ENCODE measurements at places on chromosomes 7 and 10. TPM values are rescaled to one million over a fixed set of nuclear protein-coding genes. Genes with fewer than 3 reads are reported as not detected.

- no peaks in the 10 kb centered on the region for H3K27me3 ChIP-seq
- H3K4me1 ChIP-seq: peaks cover 6% of the 10 kb centered on the region
- H3K27ac ChIP-seq: no peak overlapping the region
- no peaks in the 10 kb centered on the region for H3K36me3 ChIP-seq
- H3K4me3 ChIP-seq: no peak overlapping the region
Measured at GRCh38 chr10:129880191-129880870, 83.7 kb downstream of the EBF3 start.

DNA sequence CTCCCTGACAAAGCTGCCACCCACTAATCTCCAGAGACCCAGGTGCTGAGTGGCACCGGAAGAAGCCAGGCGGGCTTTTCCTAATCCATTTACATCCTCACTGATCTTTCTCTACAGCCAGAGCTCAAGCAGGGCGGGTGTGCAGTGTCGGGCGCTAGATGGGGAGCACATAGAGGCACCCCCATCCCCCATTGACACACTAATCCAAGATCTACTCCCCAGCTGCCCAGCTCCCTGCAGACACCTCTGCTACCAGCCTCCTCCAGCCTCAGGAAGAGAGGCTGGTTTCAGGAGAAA is 22.2 kb downstream of the FRMPD2 start:
- no peaks in the 10 kb centered on the region for H3K27me3 ChIP-seq
- DNase-seq: no peak
- no peaks in the 10 kb centered on the region for H3K4me1 ChIP-seq
- H3K27ac ChIP-seq: no peak overlapping the region

DNA sequence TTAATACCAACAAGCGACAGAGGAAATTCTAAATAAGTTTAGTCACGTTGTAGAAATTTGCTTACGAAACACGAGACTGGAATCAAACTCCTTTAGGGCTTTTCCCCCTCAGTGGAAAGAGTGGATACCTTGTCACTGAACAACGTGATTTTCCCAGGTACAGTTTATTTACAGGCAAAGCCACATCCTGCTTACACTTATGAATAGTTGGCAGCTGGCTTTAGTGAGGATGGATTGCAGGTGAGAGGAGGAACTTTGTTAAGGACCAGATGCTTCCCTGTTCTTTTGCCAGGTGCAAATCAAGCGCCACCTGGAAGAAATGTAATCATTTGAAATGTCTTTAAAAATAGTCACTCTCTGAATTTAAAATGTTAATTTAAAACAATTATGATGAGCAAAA is 282.4 kb downstream of the ADARB2 start:
- no peak for DNase-seq
- no peaks in the 10 kb centered on the region for H3K36me3 ChIP-seq
- H3K4me1 ChIP-seq: no peaks in the 10 kb centered on the region

DNA sequence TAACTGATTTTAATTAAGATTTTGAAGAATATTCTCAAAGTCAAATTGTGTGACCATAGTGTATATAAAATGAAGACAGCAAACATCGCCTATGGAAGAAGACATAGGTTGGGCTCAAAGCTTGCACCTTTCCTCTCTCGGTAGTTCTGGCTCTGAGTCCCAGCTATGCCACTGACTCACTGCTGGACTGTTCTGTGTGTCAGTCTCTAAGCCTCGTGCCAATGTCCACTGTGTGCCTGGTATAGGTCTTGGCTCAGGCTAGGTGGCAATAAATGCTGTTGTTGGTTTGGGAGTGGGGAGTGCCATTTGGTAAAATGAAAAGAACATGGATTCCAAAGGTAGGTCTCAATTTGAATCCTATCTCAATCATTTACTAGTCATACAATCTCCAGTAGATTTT is 137.5 kb upstream of the RHEB start:
- H3K4me1 ChIP-seq: peaks cover 5% of the 10 kb centered on the region
- no peaks in the 10 kb centered on the region for H3K27me3 ChIP-seq
- DNase-seq: peak; percentile 39
- no peaks in the 10 kb centered on the region for H3K36me3 ChIP-seq

GRCh38 chr10:60388709-60389301 is 870 bp downstream of the ANK3 start:
- no peak for DNase-seq
- no peaks in the 10 kb centered on the region for H3K4me1 ChIP-seq
- H3K36me3 ChIP-seq: no peaks in the 10 kb centered on the region
- no peaks in the 10 kb centered on the region for H3K27me3 ChIP-seq

DNA sequence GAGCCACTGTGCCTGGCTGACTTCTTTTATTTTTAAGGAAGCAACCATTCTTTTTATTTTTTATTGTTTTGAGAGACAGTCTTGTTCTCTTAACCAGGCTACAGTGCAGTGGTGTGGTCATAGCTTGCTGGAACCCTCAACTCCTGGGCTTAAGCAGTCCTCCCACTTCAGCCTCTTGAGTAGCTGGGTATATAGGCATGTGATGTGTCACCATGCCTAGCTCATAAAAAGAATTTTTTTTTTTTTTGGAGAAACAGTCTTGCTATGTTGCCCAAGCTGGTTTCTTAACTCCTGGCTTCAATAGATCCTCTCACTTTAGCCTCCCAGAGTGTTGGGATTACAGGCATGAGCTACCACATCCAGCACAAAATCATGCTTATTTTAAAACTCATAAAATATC is 5.8 kb downstream of the MCU start:
- no peak for DNase-seq
- H3K4me3 ChIP-seq: no peak overlapping the region
- H3K27ac ChIP-seq: no peak overlapping the region

DNA sequence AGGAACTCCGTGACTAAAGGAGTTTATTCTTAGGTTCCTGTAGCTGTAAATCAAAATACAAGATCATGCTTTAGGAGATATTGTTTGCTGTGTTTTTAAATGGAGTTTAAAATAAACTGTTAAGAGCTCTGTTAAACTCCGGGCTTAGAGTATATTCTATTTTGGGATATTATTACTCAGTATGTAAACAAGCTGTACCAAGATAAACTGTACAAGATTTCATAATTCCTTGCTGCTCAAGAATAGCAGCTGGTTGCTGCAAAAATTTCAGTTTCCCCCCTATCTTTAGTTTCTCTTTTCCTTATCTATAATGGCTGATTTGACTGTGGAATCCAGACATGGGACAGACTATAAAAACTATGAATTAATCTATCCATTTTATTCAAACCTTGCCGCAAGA is 215.7 kb downstream of the HTR7 start:
- peaks cover 13% of the 10 kb centered on the region for H3K4me1 ChIP-seq
- H3K27me3 ChIP-seq: no peaks in the 10 kb centered on the region
- no peaks in the 10 kb centered on the region for H3K36me3 ChIP-seq

DNA sequence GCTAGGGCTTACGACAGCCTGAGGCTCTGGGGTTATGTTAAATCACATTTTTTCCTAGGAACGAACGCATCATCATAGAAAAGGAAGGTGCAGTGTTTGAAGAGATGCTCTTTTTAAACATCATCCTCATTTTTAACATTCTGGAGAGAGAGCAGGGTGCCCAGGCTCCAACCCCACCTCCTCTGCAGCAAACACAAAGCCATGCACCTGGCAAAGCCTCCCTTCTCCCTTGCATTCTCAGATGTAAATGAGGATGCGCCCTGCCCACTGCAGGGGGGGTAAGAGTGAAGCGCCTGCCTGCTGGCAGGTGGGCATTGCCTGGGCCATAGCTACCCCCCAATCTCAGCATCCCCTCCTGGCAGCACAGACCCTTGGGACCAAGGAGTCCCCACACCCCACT is 92.4 kb downstream of the PTPRN2 start:
- no peaks in the 10 kb centered on the region for H3K4me1 ChIP-seq
- DNase-seq: no peak
- no peaks in the 10 kb centered on the region for H3K27me3 ChIP-seq
- H3K36me3 ChIP-seq: no peaks in the 10 kb centered on the region
- no peak overlapping the region for H3K27ac ChIP-seq

DNA sequence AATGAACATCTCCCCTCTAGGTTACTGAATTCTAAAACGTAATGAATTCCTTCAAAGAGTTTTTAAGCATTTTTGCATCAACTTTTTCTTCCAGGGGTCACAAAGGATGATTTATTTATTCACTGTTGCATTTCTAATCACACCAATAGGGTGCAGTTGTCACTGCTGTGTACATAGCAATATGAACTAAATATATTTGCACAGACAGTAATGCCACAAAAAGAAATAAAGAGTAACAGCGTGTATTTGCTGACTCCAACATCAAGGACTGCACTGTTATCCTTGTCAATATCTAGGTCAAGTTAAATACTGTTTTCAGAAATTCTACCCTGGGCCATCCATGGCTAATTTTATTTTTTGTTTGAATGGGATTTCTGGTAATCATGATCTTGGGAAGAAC is 138.0 kb downstream of the FRMD4A start:
- H3K4me1 ChIP-seq: no peaks in the 10 kb centered on the region
- H3K27ac ChIP-seq: no peak overlapping the region

- no peaks in the 10 kb centered on the region for H3K27me3 ChIP-seq
- no peak for DNase-seq
- peak within 1 kb of the TSS; percentile 100 for H3K27ac ChIP-seq
Measured at GRCh38 chr7:74657692-74658177, at the start of gene GTF2I. TSS of gene GTF2I (plus strand) at chr7:74657718. CDS start at chr7:74689129, 31,411 bp downstream.

- no peak overlapping the region for H3K27ac ChIP-seq
- no peaks in the 10 kb centered on the region for H3K36me3 ChIP-seq
- peaks cover 4% of the 10 kb centered on the region for H3K4me1 ChIP-seq
- no peak overlapping the region for H3K4me3 ChIP-seq
Measured at GRCh38 chr10:34392641-34393170, 422.4 kb downstream of the PARD3 start.

DNA sequence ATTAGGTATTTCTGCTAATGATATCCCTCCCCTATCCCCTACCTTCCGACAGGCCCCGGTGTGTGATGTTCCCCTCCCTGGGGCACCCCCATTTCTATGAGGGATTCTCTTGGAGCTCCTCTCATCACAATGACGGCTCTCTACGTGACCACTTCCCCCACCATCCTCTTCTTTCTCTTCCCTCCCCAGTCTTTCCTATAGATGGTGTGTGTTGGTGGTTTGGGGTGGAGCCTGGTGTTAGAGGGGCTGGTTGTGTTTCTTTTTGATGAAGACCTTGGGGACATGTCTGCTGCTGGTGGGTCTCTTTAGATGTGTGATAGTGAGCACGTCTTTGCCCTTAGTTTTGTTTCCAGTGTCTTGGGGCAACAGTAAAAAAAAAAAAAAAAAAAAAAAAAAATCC is 28.6 kb downstream of the RPS24 start:
- H3K27ac ChIP-seq: no peak overlapping the region
- H3K4me1 ChIP-seq: no peaks in the 10 kb centered on the region
- DNase-seq: no peak
- H3K36me3 ChIP-seq: no peaks in the 10 kb centered on the region
- H3K4me3 ChIP-seq: no peak overlapping the region

- H3K27me3 ChIP-seq: no peaks in the 10 kb centered on the region
- H3K4me1 ChIP-seq: peaks cover 37% of the 10 kb centered on the region
- H3K27ac ChIP-seq: no peak overlapping the region
- H3K4me3 ChIP-seq: no peak overlapping the region
- DNase-seq: no peak
Measured at GRCh38 chr7:16656141-16656540, 10.2 kb downstream of the BZW2 start.

DNA sequence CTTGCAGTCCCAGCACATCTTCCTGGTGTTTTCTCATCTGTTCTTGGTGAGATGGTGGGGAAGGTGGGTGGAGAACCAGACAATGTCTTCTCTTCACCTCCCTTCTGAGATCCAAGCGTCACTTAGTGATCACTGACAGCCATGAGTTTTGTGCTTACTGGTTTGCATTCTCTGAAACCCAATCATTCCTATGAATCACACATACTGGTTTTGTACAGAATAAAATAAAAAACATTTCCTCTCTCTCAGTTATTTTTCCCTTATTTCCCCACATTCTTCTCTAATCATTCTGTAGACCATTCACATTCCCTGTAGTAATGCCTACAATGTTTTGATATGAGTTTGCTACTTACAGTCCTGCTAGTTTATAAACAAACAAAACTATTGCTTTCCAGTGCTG is 143.8 kb upstream of the SLC13A1 start:
- DNase-seq: no peak
- no peak overlapping the region for H3K27ac ChIP-seq
- H3K4me1 ChIP-seq: no peaks in the 10 kb centered on the region
- no peak overlapping the region for H3K4me3 ChIP-seq
- no peaks in the 10 kb centered on the region for H3K36me3 ChIP-seq

- H3K27ac ChIP-seq: no peak overlapping the region
- H3K27me3 ChIP-seq: no peaks in the 10 kb centered on the region
- no peak for DNase-seq
- H3K4me1 ChIP-seq: peaks cover 30% of the 10 kb centered on the region
- no peaks in the 10 kb centered on the region for H3K36me3 ChIP-seq
- no peak overlapping the region for H3K4me3 ChIP-seq
Measured at GRCh38 chr10:59830601-59831259, 75.6 kb downstream of the CCDC6 start.

GRCh38 chr10:125990974-125991373 is 94.6 kb downstream of the FANK1 start:
- no peaks in the 10 kb centered on the region for H3K4me1 ChIP-seq
- H3K27ac ChIP-seq: no peak overlapping the region
- no peak for DNase-seq
- no peaks in the 10 kb centered on the region for H3K27me3 ChIP-seq
- H3K4me3 ChIP-seq: no peak overlapping the region

DNA sequence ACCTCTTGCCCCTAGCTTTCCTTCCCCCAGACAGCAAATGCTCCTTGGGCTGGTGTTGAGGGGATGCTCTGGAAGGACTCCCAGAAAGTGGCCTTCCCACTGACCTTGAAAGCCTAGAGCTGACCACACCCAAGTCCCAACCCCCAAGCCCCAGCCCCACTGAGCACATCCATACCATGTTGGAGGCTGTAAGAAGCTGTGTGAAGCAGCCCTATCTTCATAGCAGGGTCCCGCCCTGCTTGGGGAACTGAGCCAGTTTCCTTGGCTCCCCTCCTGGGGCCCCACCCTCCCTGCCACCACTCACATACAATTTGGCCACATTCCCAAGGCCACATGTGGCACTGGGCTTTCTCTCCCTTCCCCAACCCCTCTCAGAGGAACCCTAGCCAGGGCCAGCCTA is 72.3 kb upstream of the CACUL1 start:
- H3K36me3 ChIP-seq: no peaks in the 10 kb centered on the region
- H3K27ac ChIP-seq: no peak overlapping the region
- no peak for DNase-seq
- no peak overlapping the region for H3K4me3 ChIP-seq
- H3K4me1 ChIP-seq: no peaks in the 10 kb centered on the region

GRCh38 chr7:46568420-46569132 is 647.5 kb upstream of the IGFBP3 start:
- H3K4me1 ChIP-seq: no peaks in the 10 kb centered on the region
- H3K36me3 ChIP-seq: no peaks in the 10 kb centered on the region
- no peak for DNase-seq
- no peaks in the 10 kb centered on the region for H3K27me3 ChIP-seq

GRCh38 chr10:120891365-120891764 is 40.2 kb downstream of the WDR11 start:
- no peaks in the 10 kb centered on the region for H3K36me3 ChIP-seq
- H3K4me3 ChIP-seq: no peak overlapping the region
- DNase-seq: no peak
- no peaks in the 10 kb centered on the region for H3K27me3 ChIP-seq

- no peak for DNase-seq
- no peaks in the 10 kb centered on the region for H3K27me3 ChIP-seq
- no peaks in the 10 kb centered on the region for H3K36me3 ChIP-seq
- H3K4me1 ChIP-seq: no peaks in the 10 kb centered on the region
- no peak overlapping the region for H3K27ac ChIP-seq
- H3K4me3 ChIP-seq: no peak overlapping the region
Measured at GRCh38 chr10:81179324-81179723, 641.6 kb downstream of the SH2D4B start.

PAOX gene
- 7.5 TPM for total RNA-seq

BMPER gene
- total RNA-seq: 11.0 TPM

UNC5B gene
- 0.65 TPM for total RNA-seq

TAS2R60 gene
- not detected for total RNA-seq

IKZF1 gene
- 2.3 TPM for total RNA-seq

AGAP9 gene
- total RNA-seq: 0.26 TPM

ACTL6B gene
- not detected for total RNA-seq

ARL3 gene
- total RNA-seq: 1.7 TPM

SMIM30 gene
- total RNA-seq: 82.1 TPM

CYP2C9 gene
- not detected for total RNA-seq
